Right kidney (tissue), 9 donors: ENCODE measurements at places on chromosomes 1 and 21.

GRCh38 chr21:29166323-29166722, 35.9 kb downstream of the MAP3K7CL start:
- DNase-seq: no peak

GRCh38 chr1:12296623-12297022, 66.8 kb downstream of the VPS13D start:
- DNase-seq: no peak

DNA sequence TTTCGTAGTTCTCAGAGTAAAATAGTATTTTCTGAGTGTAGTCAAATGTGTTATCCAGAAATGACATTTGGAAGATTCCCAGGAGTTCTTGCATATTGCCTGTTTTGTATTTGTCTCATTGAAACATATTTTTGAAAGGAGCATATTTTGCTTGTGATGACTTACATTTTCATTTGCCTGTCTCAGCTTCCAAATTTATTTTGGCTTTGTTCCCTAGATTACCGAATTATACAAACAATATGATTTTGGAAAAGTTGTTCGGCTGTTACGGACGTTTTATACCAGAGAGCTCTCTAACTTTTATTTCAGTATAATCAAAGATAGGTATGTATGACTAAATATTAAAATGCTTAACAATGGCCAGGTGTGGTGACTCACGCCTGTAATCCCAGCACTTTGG, 46.0 kb downstream of the IARS2 start:
- DNase-seq: no peak

DNA sequence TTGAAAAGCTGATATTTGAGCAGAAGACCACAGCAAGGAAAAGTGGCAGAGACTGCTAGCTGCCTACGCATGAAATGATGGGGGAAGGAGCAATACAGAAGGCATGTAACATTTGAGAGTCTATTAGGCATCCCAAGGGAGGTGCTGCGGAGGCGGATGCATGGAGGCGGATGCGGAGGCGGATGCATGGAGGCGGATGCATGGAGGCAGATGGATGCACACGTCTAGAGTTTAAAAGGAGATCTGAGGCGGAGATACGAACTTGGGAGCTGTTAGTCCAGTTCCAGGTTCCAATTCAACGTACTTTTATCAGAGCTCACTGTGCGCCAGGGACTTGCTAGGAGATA, 744 bp upstream of the DDX20 start:
- DNase-seq: no peak

- DNase-seq: no peak
These were observed 109.4 kb downstream of the TLR5 start for GRCh38 chr1:223033658-223034057.

DNA sequence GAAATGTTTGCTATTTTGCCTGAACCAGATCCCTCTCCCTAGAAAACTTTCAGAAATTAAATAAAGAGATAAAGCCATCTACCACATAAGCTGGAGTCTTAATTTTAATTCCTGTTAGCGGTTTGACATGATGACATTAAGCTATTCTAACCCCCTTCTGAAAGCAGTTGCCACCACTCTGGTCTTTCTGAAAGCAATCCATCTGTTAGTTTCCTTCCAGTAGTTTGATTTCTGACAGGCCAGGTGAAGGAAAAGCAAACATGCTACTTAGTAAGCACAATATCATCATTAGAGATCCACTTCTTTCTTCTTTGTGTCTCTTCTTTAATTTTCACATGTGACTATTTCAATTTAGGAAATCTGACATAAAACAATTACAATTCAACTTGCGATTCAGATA, 39.9 kb downstream of the RGL1 start:
- DNase-seq: no peak

DNA sequence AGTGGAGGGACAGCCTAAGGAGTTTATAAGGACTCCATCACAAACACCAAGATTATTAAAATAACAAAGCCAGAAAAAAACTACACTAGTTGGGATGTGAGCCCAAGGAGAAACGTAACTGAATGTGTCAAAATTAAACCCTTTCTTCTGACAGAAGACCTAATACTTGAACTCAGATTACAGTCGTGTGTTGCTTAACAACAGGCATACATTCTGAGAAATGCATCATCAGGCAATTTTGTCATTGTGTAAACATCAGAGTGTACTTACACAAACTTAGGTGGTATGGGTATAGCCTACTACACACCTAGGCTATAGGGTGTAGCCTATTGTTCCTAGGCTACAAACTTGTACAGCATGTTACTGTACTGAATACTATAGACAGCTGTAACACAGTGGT, 23.4 kb downstream of the DSTYK start:
- no peak for DNase-seq
